Brain pericyte (primary cell): ENCODE measurements at places on chromosomes 1 and 21.

DNA sequence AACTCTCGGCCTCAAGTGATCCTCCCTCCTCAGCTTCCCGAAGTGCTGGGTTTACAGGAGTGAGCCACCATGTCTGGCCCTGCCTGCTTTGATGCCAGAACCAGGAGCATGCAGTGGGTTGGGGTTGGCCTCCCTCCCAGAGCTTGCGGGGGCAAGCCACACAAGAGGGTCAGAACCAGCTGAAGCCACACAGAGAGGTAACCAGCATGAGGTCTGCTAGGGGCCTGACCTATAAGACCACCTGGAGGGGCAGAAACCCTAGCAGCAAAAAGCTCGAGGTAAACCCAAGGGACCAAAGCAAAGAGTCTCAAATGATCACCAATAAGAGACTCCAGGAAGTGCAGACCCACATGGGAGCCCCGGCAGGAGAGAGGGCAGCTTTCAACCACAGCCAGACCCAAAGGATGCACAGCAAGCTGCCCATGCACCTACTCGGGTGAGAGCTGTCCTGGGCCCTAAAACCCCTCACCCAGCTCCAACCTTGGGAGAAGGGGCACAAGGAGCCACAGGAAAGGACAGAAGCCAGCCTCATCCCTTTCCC is 81.2 kb downstream of the TOMM20 start:
- DNase-seq: peak; percentile 78

DNA sequence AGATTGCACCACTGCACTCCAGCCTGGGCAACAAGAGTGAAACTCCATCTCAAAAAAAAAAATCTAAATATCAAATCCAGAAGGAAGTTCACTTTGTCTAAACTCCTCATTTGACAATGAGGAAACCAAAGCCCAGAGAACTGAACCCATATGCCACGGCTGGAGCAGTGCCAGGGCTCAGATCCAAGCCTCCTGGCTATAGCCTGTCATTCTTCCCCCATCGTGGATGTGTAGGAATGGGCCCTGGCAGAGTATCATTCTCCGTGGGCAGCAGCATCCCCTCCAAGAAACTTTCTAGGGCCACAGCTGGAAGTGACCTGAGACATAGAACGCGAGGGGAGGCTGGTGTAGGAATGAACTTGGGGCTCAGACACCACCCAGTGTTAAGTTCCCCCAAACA is 47.2 kb downstream of the CAPN9 start:
- DNase-seq: no peak

DNA sequence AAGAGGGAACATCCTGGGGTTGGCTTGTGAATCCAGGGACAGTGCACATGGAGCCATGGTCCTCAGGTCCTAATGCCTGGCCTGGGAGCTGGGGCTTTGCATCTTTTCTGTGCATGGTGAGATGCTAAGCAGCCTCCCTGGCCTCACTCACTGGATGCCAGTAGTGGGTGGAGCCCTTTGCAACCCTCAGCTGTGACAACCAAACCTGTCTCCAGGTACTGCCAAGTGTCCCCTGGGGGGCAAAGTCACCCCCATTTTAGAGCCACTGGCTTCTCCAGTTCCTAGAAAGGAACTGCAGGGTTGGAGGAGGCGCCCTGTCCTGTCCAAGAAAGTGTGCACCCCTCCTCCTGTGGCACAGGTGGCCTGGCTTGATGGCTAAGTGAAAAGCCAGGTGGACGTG is 44.6 kb upstream of the GRIK3 start:
- DNase-seq: no peak

DNA sequence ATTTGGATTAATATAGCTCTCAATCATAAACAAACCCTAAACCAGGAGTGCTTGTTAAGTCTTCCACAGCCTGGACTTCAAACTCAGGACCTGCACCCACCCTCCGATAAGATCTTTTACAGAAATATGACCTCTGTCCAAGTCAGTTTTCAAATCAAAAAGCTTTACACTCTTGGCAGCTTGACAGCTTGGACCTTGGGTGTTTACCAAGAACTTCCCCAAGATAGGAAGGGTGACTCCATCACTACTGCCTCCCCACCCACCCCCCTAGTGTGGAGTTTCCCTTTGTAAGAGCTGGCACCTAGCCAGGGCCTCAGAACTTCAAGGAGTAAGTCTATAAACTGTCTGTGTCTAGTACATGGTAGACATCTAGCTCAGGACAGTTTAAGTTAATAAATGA is 9.6 kb downstream of the BCAR3 start:
- DNase-seq: no peak

DNA sequence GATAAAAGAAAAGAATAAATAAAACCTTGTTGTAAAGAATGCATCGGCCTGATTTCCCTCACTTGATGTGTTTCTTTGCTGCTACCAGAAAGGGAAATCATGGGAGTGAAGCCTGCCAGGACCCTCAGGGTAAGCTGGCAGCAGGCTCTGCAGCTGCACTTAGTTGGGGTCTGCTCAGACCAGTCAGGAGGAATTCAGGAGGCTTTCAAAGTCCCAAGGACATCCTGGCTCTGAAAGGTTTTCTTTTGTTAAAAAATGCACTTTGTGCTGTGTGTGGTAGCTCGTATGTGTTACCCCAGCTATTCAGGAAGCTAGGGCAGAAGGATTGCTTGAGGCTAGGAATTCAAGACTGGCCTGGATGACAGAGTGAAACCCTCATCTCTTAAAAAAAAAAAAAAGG is 254.8 kb downstream of the ZNF648 start:
- no peak for DNase-seq

DNA sequence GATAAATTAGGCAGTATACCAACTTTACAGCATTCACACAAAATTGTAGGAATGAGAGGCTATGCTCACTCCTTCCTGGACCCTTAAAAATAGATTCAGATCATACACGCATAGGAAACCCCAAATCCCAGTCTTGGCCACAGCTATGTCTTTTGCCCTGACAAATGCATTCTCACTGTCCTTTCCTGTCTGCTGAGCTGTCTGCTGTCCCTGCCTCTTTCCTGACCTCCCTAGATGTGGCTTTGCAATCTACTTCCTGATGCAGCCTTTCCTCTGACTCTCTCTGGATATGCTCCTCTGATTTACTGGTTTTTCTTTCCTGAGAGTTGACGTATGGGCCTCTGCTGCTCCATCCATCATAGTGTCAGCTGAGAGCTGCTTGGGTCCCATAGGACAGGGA is 59.8 kb upstream of the SLC35F3 start:
- no peak for DNase-seq

DNA sequence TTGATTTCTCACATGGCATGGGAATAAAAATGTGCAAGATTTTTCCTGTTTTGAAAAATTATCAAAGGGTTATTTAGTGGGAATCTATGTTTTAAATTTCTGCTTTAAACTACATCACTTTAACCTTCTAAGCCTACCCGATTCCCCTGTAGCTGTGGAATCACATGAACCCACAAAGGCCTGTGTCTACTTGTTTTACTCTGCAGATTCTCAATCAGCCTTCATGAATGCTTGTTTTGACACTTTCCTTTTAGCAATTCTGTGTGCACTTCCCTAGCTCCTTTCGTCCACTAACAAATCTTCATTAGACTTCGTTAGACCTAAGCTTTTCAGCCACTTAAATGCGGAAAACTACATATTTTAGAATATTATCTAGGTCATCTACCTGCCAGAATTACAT is 56.0 kb upstream of the C1orf21 start:
- DNase-seq: no peak

- no peak for DNase-seq
These were observed 266.2 kb downstream of the FOXD2 start for GRCh38 chr1:47703981-47704596.

GRCh38 chr1:52139817-52140540 is 1.9 kb upstream of the ZFYVE9 start:
- DNase-seq: peak; percentile 30

- no peak for DNase-seq
These were observed 34.6 kb downstream of the IL12RB2 start for GRCh38 chr1:67342076-67342890.

- no peak for DNase-seq
These were observed 37.3 kb upstream of the RHOU start for GRCh38 chr1:228698017-228698329.

DNA sequence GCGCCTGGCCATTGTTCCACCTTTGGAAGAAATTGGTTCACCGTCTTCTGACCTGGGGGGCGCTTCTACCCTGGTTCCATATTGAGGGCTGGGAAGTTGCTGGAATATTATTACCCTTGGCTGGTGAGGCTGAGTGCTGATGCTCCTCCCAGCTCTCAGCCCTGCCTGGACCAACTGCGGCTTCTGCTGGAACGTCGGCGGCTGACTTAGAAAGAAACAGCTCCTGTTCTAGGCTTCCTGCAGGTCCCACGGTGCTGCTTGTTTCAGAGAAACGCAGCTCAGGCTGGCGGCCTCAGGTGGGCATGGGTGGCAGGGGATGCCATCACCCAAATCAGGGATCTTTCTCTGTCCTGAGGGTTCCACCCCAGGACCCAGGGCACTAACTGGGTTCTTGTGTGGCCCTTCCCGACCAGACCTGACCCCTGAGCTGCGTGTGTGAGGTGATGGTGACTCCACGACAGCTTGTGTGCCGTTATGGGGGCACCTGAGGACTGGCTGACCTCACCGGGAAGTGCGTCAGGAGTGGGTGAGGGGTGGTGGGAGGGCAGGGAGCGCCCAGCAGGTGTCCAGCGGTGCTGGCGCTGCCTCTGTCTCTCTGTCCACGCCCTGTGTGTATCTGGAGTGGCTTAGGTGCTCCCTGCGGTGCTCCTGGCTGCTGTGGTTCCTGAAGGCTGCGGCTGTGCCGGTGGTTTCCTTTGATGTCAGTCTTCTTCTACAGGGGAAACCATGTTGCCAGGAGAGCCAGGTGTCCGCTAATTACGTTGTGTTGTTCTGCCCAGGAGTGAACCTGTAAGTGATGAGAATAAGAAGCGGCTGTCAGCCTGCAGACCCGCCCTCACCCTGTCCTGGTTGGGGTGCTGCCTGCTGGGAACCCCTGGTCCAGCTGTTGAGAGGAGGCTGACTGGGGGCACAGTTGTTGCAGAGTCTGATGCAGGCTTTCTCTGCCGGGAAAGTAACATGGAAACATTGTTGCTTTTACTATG is 8.9 kb downstream of the SKI start:
- no peak for DNase-seq

- no peak for DNase-seq
These were observed 570.2 kb downstream of the DPYD start for GRCh38 chr1:97350662-97351061.

DNA sequence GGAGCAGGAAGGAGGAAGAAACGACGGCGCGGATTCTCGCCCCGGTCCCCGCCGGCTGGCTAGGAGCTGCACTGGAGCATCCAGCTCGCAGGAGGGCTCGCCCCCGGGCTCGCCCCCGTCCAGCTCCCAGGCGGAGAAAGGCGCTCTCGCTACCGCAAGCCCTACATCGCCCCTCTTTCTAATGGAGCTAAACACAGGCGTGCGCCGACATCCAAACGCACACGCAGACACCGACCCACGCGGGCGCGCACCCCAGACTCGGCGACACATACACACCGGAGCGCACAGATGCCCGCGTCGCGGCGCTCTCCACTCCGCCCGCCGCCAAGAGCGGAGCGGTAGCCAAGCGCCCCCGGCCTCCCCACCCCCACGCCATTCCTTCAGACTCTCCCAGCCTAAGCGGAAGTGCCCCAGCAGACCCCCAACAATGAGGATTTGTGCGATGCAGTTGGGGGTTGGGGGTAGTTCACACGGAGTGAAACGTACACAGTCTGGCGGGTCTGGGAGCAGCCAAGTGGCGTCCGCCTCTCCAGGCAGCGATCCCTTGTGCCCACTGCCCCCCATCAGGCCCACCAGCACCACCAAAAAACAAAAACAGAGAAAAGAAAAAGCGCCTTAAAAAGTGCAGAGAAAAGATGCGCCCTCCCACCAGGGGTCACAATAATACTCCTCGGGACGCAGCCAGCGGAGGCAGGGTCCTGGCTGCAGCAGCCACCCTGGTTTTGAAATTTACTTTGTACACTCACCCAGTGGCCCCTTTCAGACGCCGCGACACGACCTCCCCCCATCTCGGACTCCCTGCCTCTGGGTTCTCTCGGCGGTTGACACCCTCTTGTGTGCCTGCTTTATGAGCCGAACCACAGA is 1.4 kb downstream of the DAB1 start:
- DNase-seq: no peak

- no peak for DNase-seq
These were observed 20.9 kb downstream of the SOX13 start for GRCh38 chr1:204093781-204094180.

GRCh38 chr1:78301141-78301540 is 189.6 kb upstream of the PTGFR start:
- DNase-seq: no peak

DNA sequence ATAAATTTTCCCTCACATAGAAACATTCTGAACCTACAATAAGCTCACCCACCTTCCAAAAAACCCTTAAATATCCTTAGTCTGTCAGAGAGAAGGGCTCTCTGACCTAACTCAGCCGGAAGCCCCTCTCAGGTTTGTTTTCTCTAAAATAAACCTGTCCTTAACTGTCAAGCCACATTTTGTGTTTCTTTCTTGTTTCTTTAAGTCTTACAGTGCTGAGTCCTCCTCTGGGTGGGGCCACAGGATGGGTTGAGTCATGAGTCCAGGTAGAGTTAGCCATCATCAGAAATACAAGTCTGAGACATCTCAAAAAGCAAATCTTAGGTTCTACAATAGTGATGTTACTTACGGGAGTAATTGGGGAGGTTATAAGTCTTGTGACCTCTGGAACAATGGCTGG is 26.4 kb upstream of the SLC2A5 start:
- DNase-seq: no peak

- no peak for DNase-seq
These were observed 34.4 kb upstream of the HYI start for GRCh38 chr1:43488165-43488564.

DNA sequence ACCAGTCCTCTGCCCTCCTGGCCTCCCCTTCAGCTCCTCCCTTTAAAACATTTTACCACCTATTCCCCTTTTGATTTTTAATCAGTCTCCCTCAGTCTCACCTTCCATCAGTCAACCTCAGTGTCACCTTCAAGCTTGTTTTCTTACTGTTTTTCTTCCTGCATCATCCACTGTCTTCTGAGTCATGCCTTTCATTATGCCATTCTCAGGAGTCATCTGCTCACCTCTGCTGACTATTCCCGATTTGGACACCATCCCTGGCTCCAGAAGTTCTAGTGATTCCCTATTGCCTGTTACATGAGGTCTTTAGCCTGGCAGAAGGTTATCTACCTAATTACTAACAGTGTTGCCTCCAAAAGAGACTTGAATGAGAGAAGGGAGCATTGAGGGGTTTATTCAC is 23.9 kb downstream of the NFASC start:
- DNase-seq: no peak

GRCh38 chr1:184623404-184623803 is 131.3 kb downstream of the EDEM3 start:
- no peak for DNase-seq

- DNase-seq: no peak
These were observed 54.3 kb downstream of the RPS6KA1 start for GRCh38 chr1:26583646-26584485.

DNA sequence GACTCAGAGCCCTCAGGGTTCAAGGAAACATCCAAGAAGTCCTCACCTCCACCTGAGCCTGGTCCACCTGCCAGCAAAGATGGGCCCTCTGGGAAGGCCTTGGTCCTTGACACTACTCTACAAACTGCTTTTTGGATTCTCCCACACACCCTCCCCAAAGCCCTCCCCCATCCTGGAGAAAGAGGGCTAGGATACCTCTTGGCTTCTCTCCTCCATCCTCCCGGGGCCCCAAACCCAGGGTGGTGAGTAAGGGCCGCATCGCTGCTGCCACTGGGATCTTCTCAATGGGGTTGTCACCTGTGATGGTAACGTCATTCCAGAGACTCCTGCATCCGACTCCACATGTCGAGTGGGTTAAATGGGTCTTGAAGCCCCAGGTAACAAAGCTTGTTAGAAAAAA is 26.6 kb downstream of the MATN1 start:
- DNase-seq: no peak

- no peak for DNase-seq
These were observed 89.6 kb downstream of the ZZZ3 start for GRCh38 chr1:77592906-77593305.
